Activated T-cell treated with anti-CD3 and anti-CD28 coated beads, Interleukin-2, amount 50 U/mL, for 4 hours (primary cell): ENCODE measurements at places on chromosomes 5 and 9. TPM values are rescaled to one million over a fixed set of nuclear protein-coding genes. Genes with fewer than 3 reads are reported as not detected.

DNA sequence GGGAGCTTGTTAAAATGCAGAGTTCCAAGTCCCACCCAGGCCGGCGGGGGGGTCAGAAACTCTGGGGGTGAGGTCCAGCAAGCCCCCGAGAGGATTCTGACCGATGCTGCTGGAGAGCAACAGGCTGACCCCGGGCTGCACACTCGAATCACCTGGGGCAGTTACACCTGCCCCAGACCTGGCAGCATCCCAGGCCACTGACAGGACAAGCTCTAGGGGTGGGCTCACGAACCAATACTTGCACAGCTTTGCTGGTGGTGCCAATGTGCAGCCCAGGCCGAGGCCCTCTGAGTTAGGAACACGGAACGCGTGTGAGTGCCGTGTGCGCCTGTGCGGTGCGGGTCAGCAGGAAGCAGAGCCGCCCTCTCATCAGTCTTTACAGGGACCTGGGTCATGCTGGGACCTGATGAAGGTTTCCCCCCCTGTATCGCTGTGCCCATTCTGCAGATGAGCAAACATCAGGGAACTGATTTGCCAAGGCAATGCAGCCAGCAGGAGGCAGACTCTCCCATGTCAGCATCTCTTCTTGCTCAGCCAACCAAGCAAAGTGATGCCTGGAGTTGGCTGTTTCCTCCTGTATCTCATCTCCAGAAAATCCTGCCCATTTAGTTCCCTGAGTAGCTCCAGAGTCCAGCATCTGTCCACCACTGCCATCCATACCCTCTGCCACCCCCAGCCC lies 16.3 kb downstream of the FAM163B start:
- no peak for DNase-seq

The LRRTM2 gene
- 0.20 TPM for total RNA-seq

- DNase-seq: no peak
These were observed 150.3 kb downstream of the NR2F1-AS1 start for GRCh38 chr5:93430673-93431199.

DNA sequence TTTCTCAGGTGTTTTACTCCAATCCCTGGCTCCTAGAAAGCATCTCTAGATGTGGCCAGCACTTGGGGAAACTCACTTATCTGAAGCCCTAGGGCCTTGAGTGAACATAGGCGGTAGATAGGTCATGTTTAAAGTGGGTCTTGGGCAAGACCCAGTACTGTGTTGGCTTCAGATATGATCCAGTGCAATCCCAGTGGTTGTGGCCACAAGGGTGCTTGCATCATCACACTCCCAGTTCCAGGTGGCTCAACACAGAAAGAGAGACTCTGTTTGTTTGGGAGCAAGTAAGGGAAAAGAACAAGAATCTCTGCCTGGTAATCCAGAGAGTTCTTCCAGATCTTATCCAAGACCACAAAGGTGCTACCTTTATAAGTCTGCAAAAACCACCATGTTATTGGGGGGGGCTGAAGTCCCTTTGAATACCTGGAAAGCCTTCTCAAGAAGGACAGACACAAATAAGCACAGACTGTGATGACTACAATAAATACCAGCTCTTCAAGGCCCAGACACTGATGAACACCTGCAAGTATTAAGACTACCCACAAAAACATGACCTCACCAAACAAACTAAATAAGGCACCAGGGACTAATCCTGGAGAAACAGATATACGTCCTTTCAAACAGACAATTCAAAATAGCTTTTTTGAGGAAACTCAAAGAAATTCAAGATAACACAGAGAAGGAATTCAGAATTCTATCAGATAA lies 114.7 kb downstream of the LURAP1L start:
- DNase-seq: no peak

DNA sequence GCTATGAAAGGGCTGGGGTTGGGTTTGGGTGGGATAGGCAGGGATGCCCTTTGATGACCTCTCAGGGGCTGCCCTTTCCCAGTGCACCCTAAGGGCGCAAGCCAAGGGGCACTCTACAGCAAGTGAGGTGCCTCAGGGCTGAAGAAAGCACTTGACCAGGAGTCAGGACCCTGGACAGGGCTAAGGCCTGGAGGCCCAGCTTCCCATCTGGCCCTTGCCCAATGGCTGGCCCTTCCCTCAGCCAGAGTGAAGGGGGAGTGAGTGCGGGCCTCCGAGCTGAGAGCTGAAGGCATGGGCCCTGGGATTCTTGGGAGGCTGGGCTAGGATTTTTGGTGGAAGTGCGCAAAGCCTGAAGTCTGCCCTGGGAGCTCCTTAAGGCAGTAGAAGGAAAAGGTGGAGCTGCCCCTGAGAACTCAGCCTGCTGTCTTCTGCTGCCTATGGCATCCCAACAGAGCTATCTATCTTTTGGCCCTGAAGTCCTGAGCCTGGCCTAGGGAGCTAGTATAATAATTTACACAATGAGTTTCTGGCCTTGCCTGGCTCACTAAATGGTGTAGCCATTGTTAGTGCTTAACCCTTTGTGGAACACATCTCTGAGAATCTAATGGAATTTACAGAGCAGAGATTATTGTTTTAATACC lies 16.4 kb downstream of the JADE2 start:
- DNase-seq: no peak

GRCh38 chr9:3578786-3579185 lies 53.0 kb upstream of the RFX3 start:
- DNase-seq: no peak

DNA sequence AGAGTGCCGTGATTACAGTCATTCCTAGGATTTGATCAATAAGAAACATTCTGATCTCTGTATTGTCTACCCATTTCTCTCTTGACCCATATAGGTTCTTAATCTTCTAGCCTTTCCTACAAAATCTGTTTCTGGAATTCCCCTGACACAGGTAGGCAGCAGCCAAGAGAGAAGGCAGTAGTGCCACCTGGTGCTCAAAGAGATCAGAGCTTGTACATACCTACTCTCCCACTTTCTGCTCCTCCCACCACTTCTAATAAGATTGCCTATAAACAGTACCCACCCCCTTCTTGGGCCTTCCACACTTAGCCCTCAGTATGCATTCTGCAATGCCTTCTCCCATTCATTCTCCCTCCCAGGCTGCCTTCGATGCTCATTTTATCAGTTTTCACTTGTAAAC lies 117.4 kb upstream of the RORB start:
- no peak for DNase-seq

DNA sequence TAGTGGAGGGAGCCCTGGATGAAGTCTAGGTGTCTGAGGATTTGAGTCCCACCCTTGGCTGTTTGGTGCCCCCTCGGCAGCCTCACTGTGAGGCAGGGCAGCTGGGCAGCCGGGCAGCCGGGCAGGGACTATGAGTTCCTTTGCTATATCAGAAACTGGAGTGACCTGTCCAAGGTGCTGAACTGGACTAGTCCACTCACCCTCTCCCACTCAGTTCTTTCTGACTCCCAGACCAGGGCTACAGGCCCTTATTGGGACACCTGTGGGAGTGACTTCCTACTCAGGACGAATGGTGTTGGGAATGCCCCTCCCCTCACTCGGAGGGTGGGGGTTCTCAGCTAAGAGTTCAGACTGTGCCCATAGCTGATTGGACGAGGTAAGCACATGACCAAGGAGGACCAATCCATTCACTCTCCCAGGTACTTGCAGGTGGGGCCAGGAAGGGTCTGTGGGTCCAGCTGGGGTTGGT lies 34.1 kb upstream of the RAPGEF1 start:
- DNase-seq: no peak

GRCh38 chr9:6584881-6585597 lies 60.5 kb downstream of the GLDC start:
- no peak for DNase-seq

GRCh38 chr9:91354881-91355280 lies 6.8 kb downstream of the AUH start:
- no peak for DNase-seq

- DNase-seq: no peak
These were observed 31.0 kb downstream of the PCDHGC5 start for GRCh38 chr5:141519605-141520565.

DNA sequence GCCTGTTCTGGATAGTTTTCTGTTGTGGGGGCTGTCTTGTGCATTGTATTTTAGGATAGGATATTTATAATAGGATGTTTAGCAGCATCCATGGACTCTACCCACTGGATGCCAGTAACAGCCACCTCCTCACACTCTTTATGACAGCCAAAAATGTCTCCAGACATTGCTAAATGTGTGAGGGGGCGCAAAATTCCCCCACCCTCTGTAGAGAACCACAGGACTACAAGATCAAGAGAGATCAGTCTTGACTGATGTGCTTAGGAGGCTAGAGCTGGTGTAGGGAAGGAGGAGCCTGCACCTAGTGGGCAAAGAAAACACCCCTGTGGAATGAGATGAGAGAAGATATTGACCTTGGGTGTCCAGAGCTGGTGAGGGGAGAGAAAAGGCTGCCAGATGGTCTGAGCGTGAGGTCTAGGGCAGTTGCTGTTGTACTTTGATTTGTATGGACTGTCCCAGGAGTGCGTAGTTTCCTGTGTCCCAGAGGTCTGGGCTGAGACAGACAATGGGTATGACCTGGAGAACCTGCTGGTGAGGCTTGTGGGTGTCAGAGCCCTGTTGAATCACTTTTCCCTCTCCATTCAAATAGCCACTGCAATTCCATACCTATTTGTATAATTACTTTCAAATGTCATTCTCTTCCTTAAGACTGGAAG lies 16.3 kb downstream of the DAPK1 start:
- DNase-seq: no peak

- DNase-seq: no peak
These were observed 82.8 kb downstream of the DAP start for GRCh38 chr5:10678244-10678643.

- no peak for DNase-seq
These were observed 726.1 kb downstream of the CDH18 start for GRCh38 chr5:19261879-19262278.

The PROP1 gene
- total RNA-seq: not detected

- DNase-seq: no peak
These were observed 35.2 kb downstream of the RLN2 start for GRCh38 chr9:5269249-5269715.
